A549 treated with AZD2906 at 1 μM for 4 hours (cell line): ENCODE measurements at places on chromosomes 5 and 9. TPM values are rescaled to one million over a fixed set of nuclear protein-coding genes. Genes with fewer than 3 reads are reported as not detected.

EQTN gene
- total RNA-seq = 0.16 to 0.20 TPM in 2 of 5 replicates, not detected in the others

GABRA1 gene
- total RNA-seq = not detected in 5 replicates

SH3RF2 gene
- total RNA-seq = 2.2 to 3.0 TPM (median 2.4 TPM) in 5 replicates

MATR3 gene
- total RNA-seq = 155 to 183 TPM (median 175 TPM) in 5 replicates

FAM163B gene
- total RNA-seq = not detected in 5 replicates

PSAT1 gene
- 144 to 174 TPM (median 161 TPM) in 5 replicates for total RNA-seq

DMRT3 gene
- total RNA-seq = 0.03 TPM in 1 of 5 replicates, not detected in the others

RABEPK gene
- 35.7 to 41.2 TPM (median 38.5 TPM) in 5 replicates for total RNA-seq

DMRT2 gene
- total RNA-seq = 0.03 to 0.10 TPM (median 0.08 TPM) in 3 of 5 replicates, not detected in the others

TRIM7 gene
- total RNA-seq = 25.9 to 43.9 TPM (median 40.4 TPM) in 5 replicates

SLC45A2 gene
- total RNA-seq = not detected in 5 replicates
